Uterus (tissue), 4 donors: ENCODE measurements at places on chromosomes 5 and 9. TPM values are rescaled to one million over a fixed set of nuclear protein-coding genes. Genes with fewer than 3 reads are reported as not detected.

GRCh38 chr9:132465131-132465635 lies 55.2 kb downstream of the CFAP77 start:
- DNase-seq, result no peak

DNA sequence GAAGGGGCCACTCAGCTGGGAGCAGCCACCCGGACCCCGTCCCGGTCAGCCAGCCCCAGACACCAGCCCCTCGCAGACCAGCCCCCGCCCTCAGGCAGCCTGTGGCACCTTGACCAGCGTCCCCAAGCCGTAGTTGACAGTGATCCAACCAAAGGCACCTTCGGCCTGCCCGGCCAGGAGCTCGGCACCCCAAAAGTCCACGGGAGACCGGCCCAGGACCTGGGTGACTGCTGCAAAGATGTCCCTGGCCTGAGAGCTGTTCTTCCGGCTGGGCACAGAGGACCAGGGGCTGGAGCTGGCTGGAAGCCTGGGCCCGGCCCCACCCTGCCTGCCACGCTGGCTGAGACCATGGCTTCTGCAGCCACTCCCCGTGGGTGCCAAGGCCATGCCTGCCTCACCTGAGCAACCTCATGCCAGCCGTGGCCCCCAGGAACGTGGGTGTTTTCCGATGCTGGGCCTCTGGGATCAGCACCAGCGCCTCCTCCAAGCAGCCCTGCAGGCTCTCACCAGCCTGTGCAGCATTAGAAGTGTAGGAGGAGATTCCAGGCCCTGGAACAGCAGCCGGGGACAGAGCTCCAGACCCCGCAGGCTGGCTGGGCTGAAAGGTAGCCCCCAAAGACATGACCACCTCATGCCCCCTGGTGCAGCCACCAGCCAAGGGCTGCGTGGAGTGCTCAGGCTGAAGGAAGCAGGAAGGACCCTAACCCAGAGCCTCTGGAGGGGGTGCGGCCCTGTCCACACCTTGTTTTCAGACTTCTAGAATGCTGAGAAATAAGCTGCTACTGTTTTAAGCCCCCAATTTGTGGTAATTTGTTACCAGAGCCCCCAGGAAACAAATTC lies 4.2 kb downstream of the ENTPD8 start:
- DNase-seq, result no peak

DNA sequence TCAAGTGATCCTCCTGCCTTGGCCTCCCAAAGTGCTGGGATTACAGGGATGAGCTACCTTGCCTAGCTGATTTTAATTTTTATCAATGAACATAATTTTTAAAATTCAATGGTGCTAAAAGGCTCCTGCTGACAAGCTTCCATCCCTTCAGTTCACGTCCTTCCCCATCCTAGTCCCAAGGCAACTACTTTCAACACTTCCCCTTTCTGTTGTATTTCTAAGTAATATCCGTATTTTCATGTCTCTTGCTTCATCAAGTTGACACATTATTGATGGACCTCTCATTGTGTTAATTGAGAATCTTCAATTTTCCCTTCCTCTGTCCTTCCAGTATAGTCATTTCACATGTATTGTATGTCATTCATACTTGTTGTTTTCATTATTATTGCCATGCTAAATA lies 93.8 kb upstream of the RASGRF2 start:
- no peak for DNase-seq

- DNase-seq, result no peak
Observed at GRCh38 chr5:39379693-39380092, 15.4 kb upstream of the C9 start.

DNA sequence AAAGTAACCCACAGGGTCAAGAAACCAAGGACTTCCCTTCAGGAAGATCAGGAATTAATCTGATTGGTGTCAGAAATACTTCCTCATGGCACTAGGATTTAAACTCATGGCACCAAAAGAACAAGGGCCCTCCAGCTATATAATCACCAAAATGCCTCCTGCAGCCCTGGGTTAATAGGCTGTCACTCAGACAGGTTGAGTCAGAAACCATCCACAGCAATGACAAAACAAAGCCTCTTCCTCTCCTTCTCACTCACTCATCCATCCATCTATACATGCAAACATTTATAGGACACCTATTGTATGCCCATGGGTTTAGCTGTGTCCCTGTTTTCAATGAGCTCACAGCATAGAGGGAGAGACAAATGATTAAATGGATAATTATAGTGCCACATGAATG lies 62.5 kb upstream of the SPOCK1 start:
- no peak for DNase-seq

The GLDC gene
- 0.26 TPM for total RNA-seq

The FAM163B gene
- not detected for total RNA-seq

The WDR55 gene
- total RNA-seq, result 21.9 TPM
